ENCODE measurements at places on chromosomes 16 and 17. TPM values are rescaled to one million over a fixed set of nuclear protein-coding genes. Genes with fewer than 3 reads are reported as not detected.

DNA sequence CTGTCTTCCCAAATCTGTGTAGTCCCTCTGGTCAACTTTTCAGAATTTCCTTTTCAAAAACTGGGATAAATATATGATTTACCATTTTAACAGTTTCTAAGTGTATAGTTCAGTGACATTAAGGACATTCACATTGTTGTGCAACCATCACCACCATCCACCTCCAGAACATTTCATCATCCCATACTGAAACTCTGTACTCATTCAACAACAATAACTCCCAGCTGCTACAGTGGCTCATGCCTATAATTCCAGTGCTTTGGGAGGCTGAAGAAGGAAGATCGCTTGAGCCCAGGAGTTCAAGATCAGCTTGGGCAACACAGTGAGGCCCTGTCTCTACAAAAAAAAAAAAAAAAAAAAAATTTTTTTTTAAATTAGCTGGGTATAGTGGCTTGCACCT lies 131.0 kb downstream of the AATF start:
- H3K36me3 ChIP-seq, result no peaks in the 10 kb centered on the region
- H3K4me1 ChIP-seq, result peaks cover 2% of the 10 kb centered on the region
- no peak for DNase-seq
- H3K27ac ChIP-seq, result no peak overlapping the region
- no peaks in the 10 kb centered on the region for H3K27me3 ChIP-seq

The MYCBPAP gene
- 0.16 TPM for polyA plus RNA-seq

GRCh38 chr16:86512301-86512859 lies 2.1 kb downstream of the FOXF1 start:
- H3K4me3 ChIP-seq, result no peak overlapping the region
- peaks cover 37% of the 10 kb centered on the region for H3K4me1 ChIP-seq
- DNase-seq, result no peak
- peaks cover 99% of the 10 kb centered on the region for H3K27me3 ChIP-seq
- no peak overlapping the region for H3K27ac ChIP-seq
- H3K36me3 ChIP-seq, result no peaks in the 10 kb centered on the region

- peaks cover 4% of the 10 kb centered on the region for H3K36me3 ChIP-seq
- H3K27me3 ChIP-seq, result no peaks in the 10 kb centered on the region
- H3K4me1 ChIP-seq, result peaks cover 4% of the 10 kb centered on the region
- no peak for DNase-seq
Observed at GRCh38 chr17:17506893-17507464, 10.8 kb upstream of the RASD1 start.

- no peaks in the 10 kb centered on the region for H3K27me3 ChIP-seq
- no peak for DNase-seq
- no peaks in the 10 kb centered on the region for H3K4me1 ChIP-seq
- no peaks in the 10 kb centered on the region for H3K36me3 ChIP-seq
Observed at GRCh38 chr17:65385726-65386125, 175.7 kb downstream of the AXIN2 start.

The VMO1 gene
- 8.4 TPM for polyA plus RNA-seq

- no peak overlapping the region for H3K27ac ChIP-seq
- H3K4me1 ChIP-seq, result no peaks in the 10 kb centered on the region
- DNase-seq, result no peak
- no peaks in the 10 kb centered on the region for H3K27me3 ChIP-seq
Observed at GRCh38 chr17:55530064-55530463, 18.8 kb upstream of the SMIM36 start.

The AOC3 gene
- 12.3 TPM for polyA plus RNA-seq

DNA sequence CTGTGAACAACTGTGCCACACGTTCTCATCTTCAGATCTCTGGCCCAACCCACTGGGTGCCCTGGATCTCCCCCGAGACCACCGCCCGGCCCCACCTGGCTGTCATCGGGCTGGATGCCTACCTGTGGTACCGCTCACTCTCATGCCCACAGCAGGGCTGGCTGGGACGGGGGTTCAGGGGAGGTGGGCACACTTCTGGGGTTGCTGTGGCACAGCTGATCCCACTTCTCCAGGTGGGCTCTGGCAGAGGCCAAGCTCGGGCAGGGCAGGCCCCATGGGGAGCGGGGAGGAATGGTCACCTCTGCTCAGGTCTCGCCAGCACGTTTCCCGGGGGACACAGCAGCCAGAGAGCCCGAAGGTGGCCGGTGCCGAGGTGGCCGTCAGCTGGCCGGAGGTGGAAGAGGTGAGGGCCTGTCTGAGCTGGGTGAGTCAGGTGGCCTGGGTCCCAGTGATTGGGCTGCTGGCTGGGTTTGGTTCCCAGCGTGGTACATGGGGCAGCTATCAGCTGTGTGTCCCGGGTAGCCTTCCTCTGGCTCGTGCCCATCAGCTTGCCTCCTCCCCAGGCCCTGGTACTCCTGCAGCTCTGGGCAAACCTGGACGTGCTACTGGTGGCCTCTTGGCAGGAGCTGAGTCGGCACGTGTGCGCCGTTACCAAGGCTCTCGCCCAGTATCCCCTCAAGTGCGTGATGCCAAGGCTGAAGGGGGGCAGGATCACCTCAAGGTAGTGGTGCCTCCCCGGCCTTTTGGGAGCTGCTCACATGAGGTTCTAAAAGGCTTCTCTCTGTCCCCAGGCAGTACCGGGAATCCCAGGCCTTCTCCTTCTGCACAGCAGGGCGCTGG lies 2.3 kb upstream of the MRPS34 start:
- H3K27ac ChIP-seq, result no peak overlapping the region
- H3K4me1 ChIP-seq, result peaks cover 91% of the 10 kb centered on the region
- H3K27me3 ChIP-seq, result no peaks in the 10 kb centered on the region
- H3K4me3 ChIP-seq, result no peak overlapping the region
- peaks cover 55% of the 10 kb centered on the region for H3K36me3 ChIP-seq

The RUNDC3A gene
- polyA plus RNA-seq, result 14.6 TPM

The ECI1 gene
- polyA plus RNA-seq, result 51.6 TPM

- peak overlapping the region; percentile 55 for H3K27ac ChIP-seq
- no peak overlapping the region for H3K4me3 ChIP-seq
- no peaks in the 10 kb centered on the region for H3K27me3 ChIP-seq
- peaks cover 21% of the 10 kb centered on the region for H3K4me1 ChIP-seq
- peaks cover under 1% of the 10 kb centered on the region for H3K36me3 ChIP-seq
Observed at GRCh38 chr16:324451-325334, 27.8 kb downstream of the AXIN1 start.

DNA sequence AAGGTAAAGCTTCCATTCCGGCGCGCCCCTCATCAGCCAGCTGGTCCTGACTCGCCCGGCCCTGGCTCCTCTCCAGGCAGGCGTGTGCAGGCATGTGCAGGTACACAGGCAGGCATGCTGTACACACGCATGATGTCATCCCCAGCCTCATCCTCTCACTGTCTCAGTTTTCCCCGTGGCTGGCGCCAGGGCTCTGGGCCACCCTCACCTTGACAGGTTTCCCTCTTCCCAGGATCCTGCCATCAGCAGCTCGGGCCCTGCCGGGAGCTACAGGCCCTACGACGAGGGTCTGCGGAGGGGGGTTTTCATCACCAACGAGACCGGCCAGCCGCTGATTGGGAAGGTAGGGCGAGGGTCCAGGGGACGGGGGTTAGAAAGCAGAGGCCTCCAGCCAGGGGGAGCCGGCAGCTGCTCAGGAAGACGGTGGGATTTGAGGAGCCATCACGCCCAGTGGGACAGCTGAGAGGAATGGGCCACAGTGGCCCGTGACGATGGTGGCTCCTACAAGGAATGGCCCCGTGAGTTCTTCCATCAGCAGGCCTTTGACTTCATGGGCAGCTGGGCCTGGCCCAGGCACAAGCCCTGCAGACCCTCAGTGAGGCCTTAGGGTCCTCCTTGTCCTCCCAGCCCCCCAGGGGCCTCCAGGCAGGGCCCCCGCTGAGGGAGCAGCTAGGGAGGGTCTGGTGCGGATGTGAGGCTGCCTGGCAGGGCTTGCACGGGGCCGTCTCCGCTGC lies 8.5 kb downstream of the GAA start:
- H3K4me1 ChIP-seq, result peaks cover 6% of the 10 kb centered on the region
- H3K27ac ChIP-seq, result no peak overlapping the region
- H3K4me3 ChIP-seq, result no peak overlapping the region
- peaks cover 76% of the 10 kb centered on the region for H3K36me3 ChIP-seq
- peak; percentile 62 for DNase-seq

- H3K4me3 ChIP-seq, result no peak overlapping the region
- no peak for DNase-seq
- no peak overlapping the region for H3K27ac ChIP-seq
- no peaks in the 10 kb centered on the region for H3K27me3 ChIP-seq
- H3K36me3 ChIP-seq, result no peaks in the 10 kb centered on the region
Observed at GRCh38 chr17:28783161-28783560, 39.4 kb downstream of the TRAF4 start.

DNA sequence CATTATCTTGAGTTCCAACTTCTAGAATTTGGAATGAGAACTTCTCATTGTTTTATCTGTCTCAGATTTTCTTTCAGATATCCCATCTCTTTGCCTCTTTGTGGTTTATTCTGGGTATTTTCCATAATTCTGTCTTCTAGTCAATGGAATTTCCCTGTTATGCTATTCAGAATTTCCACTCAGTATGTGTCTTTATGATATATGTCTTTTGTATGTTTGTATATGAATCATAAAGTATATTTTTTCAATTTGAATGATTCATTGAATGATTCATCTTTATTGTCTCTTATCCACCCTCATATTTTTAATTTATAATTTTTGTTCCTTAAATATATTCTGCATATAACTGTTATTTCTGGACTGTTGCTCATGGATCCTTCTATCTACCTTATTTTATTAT lies 729.7 kb upstream of the GOT2 start:
- H3K27me3 ChIP-seq, result no peaks in the 10 kb centered on the region
- no peaks in the 10 kb centered on the region for H3K4me1 ChIP-seq
- no peak overlapping the region for H3K4me3 ChIP-seq
- no peak for DNase-seq

GRCh38 chr16:65118871-65119270 lies 3.0 kb downstream of the CDH11 start:
- peaks cover 53% of the 10 kb centered on the region for H3K27me3 ChIP-seq
- H3K4me3 ChIP-seq, result peak overlapping the region; percentile 49
- H3K27ac ChIP-seq, result no peak overlapping the region

- no peak for DNase-seq
- H3K27ac ChIP-seq, result no peak overlapping the region
- H3K4me1 ChIP-seq, result no peaks in the 10 kb centered on the region
- H3K4me3 ChIP-seq, result no peak overlapping the region
- no peaks in the 10 kb centered on the region for H3K27me3 ChIP-seq
Observed at GRCh38 chr17:45732926-45733505, 51.1 kb upstream of the CRHR1 start.

DNA sequence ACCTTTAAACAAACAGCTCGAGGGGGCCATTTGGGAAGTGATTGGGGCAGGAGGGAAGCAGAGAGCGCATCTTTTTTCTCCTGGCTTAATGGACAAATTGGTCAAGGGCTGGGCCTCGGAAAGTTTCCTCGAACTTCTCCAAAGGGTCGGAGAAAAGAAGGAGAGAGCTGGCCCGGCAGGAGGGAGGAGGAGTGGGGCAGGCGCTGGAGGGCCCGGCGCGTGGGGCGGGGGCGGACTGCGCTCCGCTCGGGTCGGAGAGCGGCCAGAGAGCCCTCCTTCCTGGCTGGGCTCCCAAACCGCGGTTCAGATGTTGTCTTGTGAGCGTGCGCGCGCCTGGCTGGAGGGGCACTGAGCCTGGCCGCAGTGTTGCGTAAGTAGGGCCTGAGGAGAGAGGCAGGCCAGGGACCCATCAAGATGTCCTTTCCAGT lies 1.2 kb downstream of the MMP2 start:
- no peaks in the 10 kb centered on the region for H3K36me3 ChIP-seq
- H3K27ac ChIP-seq, result peak overlapping the region; percentile 82
- H3K27me3 ChIP-seq, result no peaks in the 10 kb centered on the region
- H3K4me1 ChIP-seq, result peaks cover 21% of the 10 kb centered on the region
- DNase-seq, result no peak
- peak overlapping the region; percentile 50 for H3K4me3 ChIP-seq

DNA sequence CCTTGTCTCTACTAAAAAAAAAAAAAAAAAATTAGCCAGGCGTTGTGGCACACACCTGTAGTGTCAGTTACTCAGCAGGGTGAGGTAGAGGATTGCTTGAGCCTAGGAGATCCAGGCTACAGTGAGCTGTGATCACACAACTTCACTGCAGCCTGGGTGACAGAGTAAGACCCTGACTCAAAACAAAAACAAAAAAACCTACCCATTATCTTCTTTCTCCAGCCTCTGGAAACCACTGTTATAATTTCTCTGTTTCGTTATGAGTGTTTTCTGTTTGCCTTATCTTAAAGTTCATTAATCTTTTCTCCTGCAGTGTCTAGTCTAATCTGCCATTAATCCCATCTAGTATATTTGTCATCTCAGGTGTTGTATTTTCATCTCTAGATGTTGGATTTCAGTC lies 18.6 kb upstream of the CLTC start:
- peaks cover 65% of the 10 kb centered on the region for H3K36me3 ChIP-seq
- no peaks in the 10 kb centered on the region for H3K4me1 ChIP-seq
- no peaks in the 10 kb centered on the region for H3K27me3 ChIP-seq
- DNase-seq, result no peak

GRCh38 chr16:48956620-48957019 lies 325.0 kb downstream of the CBLN1 start:
- DNase-seq, result peak; percentile 18
- no peaks in the 10 kb centered on the region for H3K27me3 ChIP-seq
- no peaks in the 10 kb centered on the region for H3K36me3 ChIP-seq
- no peak overlapping the region for H3K4me3 ChIP-seq
- H3K4me1 ChIP-seq, result no peaks in the 10 kb centered on the region
- H3K27ac ChIP-seq, result no peak overlapping the region

DNA sequence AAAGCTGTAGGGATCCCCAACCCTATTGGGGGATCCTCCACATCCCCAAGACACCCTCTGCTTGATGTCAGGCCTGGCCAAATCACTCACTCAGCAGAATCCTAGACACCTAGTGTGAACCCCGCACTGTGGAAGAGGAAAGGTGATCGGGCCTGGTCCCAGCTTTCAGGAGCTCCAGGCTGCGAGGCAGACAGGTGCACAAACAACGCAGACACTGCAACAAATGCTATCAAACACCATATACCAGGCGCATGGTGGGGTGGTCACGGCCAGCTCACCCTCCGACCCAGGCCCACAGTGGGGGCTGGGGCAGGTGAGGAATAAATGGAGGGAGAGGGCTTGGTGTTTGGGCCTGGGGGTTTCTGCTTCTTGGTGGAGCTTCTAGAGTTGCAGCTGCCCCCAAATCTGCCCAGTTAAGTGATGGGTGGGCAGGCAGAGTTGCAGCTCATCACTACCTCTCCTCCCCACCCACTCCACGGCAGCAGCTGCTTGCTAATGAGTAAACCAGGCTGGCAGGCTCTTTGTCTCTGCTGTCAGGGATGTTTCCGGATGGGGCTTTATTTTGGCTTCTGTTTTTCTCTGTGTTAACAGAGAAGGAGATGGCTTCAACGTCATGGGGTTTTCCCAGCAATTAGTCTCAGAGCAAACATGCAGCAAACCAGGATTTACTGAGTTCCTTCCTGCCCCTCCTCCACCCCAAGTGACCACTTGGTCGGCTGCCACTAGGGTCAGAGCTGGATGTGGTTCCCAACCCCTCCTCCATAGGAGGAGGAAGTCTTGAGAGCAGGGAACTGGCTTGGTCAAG lies 46.6 kb downstream of the PECAM1 start:
- DNase-seq, result peak; percentile 87

- peaks cover 56% of the 10 kb centered on the region for H3K36me3 ChIP-seq
- peak within 1 kb of the TSS; percentile 96 for H3K27ac ChIP-seq
- peak within 1 kb of the TSS; percentile 97 for H3K4me3 ChIP-seq
- no peaks in the 10 kb centered on the region for H3K27me3 ChIP-seq
- H3K4me1 ChIP-seq, result peaks cover 22% of the 10 kb centered on the region
- peak; percentile 95 for DNase-seq
Observed at GRCh38 chr17:51166198-51166986, at the start of gene NME2. Gene NME2, plus strand, starts transcription at chr17:51166411. Its CDS starts 420 bp downstream, at chr17:51166831.

The TP53TG3 gene
- not detected for polyA plus RNA-seq

The PRRT2 gene
- 0.22 TPM for polyA plus RNA-seq

GRCh38 chr17:13996748-13997147 lies 72.6 kb upstream of the COX10 start:
- H3K4me1 ChIP-seq, result no peaks in the 10 kb centered on the region
- no peaks in the 10 kb centered on the region for H3K36me3 ChIP-seq
- H3K27ac ChIP-seq, result no peak overlapping the region
- no peaks in the 10 kb centered on the region for H3K27me3 ChIP-seq
